ENCODE measurements at places on chromosomes 11 and 22. TPM values are rescaled to one million over a fixed set of nuclear protein-coding genes. Genes with fewer than 3 reads are reported as not detected.

The OR52I2 gene
- not detected for total RNA-seq

GRCh38 chr22:43945632-43946383 lies 9.4 kb upstream of the SAMM50 start:
- H3K27me3 ChIP-seq = peaks cover 9% of the 10 kb centered on the region
- no peaks in the 10 kb centered on the region for H3K4me1 ChIP-seq
- no peak overlapping the region for H3K4me3 ChIP-seq
- peak; percentile 87 for DNase-seq
- no peaks in the 10 kb centered on the region for H3K36me3 ChIP-seq

DNA sequence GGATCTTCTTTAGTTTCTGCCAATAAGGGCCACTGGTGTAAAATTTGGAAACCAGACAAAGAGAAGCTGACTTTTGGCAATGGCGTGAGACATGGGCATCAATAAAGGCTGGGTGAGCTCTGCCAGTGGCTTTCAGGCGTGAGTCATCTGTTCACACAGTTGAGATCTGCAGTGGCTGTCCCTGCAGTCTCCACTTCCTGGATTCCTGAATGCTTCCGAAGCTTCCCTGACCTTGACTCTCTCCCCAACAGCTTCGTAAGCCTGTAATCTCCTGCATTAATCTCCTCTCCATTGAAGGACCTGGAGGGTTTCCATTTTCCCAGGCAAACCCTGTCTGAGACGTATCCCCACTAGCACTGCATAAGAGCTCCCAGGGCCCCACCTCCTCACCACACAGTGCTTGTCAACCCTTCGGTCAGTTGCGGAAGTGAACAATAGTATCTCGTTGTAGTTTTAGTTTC lies 574.7 kb downstream of the TBC1D22A start:
- no peak for DNase-seq
- peaks cover 9% of the 10 kb centered on the region for H3K27me3 ChIP-seq
- H3K4me3 ChIP-seq = no peak overlapping the region
- no peak overlapping the region for H3K27ac ChIP-seq
- H3K36me3 ChIP-seq = no peaks in the 10 kb centered on the region

GRCh38 chr22:29979777-29980321 lies 96.9 kb downstream of the MTMR3 start:
- H3K27ac ChIP-seq = no peak overlapping the region
- no peak overlapping the region for H3K4me3 ChIP-seq
- no peaks in the 10 kb centered on the region for H3K4me1 ChIP-seq
- DNase-seq = no peak
- peaks cover 6% of the 10 kb centered on the region for H3K36me3 ChIP-seq

- H3K4me3 ChIP-seq = no peak overlapping the region
- H3K27ac ChIP-seq = no peak overlapping the region
These were observed 3.8 kb upstream of the FADS3 start for GRCh38 chr11:61895046-61895717.

The DNAJC24 gene
- 15.3 TPM for total RNA-seq
